HL-60 (cell line): ENCODE measurements at places on chromosomes 7 and 10.

DNA sequence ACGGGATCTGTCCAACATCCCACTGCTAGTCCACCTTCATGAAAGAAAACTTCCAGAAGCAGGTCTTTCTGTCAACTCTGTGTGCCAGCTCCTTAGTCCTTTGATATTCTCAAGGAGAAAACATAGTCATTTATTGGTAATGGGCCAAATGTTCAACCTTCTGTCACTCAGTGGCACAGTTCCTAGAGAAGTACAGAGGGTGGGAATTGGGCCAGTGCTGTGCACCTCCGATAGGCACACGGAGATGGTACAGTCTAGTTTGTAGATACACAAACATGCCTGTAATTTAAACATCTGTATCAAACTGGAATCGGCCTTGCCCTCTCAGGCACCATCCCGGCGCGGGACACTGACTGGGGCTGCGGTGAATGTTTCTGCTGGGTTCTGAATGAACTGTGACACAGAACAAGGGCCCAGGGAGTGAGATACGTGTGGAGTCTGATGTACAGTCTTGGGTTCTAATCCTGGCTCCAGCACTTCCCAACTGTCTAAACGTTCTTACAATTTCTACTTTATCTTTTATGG is 213.9 kb upstream of the SHH start:
- DNase-seq = no peak

DNA sequence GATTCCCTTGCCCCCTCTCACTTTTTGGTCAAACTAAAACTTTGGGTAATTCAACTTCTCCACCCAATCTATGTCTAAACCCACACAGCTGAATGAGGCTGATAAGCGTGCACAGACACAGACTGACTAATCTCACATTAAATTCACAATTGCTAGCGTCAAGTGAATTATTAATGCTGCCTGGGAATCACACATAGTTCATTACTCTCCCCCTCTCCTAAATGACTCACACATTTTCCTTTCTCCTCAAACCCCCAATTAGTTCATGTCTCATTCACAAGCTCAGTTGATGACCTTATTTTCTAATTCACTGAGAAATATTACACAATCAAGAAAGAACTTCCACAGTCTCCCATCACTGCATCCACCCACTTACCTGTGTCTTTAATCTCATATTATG is 14.5 kb downstream of the KLF14 start:
- DNase-seq = no peak

DNA sequence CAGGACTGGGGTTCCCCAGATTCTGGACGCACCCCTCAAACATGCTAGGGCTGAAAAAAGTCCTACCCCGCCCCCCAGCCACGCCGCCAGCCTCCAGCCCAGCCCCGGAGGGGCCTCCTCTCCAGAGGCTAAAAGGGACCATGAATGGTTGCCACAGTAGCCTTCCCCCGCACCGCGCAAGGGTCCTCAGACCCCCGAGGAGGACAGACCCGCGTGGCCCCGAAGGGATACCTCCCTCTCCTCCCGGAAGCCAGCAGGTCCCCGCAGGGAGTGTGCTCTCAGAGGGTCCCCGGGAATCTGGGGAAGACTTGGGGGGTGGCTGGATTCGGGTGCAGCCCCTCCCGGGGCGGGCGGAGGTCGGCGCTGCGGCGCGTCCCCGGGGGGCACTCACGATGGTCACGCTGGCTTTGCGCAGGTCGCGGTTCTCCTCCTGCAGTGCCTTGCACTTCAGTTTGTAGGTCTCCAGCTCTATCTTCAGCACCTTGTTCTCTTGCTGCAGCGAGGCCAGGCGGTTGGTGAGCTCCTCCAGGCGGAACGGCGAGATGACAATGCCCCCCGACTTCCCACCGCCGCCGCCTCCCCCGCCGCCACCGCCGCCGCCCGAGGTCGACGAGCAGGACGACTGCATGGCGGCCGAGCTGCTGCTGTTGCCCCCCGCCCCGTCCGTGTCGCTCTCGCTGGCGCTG is 482 bp downstream of the CCDC6 start:
- no peak for DNase-seq

DNA sequence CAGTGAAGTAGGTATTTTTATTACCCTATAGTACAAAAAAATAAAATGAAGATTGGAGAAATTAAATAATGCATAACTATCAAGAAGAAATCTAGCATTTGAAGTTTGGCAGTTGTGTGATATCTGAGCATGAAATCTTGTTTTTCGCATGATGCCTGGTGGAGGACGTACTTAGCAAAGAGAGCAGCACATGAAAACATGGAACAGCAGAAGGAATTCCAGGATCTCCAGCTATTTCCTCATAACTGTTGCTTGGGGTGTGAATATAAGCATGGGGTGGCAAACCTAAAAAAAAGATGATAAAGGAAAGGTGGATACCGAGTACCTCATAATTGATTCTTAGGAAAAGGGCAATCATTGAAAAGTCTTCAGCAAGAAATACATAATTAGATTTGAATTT is 174.3 kb upstream of the FAM3C start:
- DNase-seq = no peak

- no peak for DNase-seq
Observed at GRCh38 chr10:71646037-71646436, 73.5 kb downstream of the C10orf105 start.

DNA sequence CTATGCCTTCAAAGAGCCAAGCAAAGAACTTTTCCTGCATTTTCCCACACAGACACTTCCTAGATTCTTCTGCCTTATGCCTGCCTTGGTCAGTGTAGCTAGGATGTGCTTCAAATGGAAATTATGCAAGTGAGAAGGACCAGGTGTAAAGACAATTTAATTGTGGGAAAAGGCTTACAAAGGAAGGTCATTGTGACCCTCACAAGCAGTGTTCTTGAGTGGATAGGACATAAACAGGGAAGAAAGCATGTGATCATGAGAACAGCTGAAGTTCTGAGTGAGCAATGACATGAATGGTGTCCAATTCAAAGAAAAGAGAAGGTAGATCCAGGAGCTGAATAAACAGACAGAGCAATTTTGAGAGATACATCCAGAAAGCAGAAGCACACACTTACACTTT is 1.3 kb upstream of the PIP start:
- no peak for DNase-seq

DNA sequence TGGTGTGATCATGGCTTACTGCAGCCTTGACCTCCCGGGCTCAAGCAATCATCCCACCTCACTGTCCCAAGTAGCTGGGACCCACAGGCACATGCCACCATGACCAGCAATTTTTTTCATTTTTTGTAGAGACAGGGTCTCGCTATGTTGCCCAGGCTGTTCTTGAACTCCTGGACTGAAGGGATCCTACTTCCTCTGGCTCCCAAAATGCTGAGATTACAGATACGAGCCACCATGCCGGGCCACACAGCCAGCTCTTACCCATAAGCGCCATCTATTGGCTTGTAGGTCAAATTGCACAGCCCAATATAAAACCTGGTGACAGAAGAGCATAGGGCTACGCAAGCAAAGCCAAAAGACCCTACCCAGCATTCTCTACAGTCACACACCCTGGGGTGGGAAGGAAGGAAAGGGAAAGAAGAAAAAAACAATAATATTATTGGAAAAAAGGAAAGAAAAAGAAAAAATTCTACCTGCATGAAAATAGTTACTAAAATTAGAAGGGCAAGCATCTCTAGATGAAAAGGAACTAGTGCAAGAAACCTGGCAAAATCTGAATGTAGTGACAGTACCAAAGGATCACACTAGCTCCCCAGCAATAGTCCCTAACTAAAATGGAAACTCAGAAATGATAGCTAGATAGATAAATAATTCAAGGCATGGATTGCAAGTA is 29.4 kb upstream of the AMPH start:
- DNase-seq = peak; percentile 55

GRCh38 chr7:3943779-3944520 is 642.9 kb downstream of the SDK1 start:
- DNase-seq = no peak

- DNase-seq = no peak
Observed at GRCh38 chr7:28112467-28112866, 68.1 kb downstream of the JAZF1 start.

DNA sequence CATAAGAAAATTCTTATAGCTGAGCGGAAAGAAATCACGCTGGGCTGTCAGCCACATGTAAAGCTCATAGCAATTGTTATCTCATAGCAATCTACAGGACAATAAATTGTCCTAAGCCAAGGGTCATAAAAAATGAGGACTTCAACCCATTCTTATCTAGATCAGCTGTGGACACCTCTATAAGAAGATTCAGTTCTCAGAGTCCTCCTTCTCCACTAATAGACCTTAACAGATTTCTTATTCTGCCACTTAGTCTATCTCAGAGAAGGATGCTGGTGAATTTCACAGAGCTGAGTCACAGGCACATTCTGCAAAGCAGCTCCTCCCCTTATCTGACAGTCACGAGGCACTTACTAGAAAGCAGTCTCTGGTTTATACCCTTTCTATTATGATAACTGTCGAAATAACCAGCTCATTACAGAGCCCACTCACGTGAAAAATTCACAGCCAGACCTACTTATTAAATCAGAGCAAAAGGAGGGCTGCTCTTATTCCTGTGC is 185.3 kb upstream of the PCLO start:
- no peak for DNase-seq

DNA sequence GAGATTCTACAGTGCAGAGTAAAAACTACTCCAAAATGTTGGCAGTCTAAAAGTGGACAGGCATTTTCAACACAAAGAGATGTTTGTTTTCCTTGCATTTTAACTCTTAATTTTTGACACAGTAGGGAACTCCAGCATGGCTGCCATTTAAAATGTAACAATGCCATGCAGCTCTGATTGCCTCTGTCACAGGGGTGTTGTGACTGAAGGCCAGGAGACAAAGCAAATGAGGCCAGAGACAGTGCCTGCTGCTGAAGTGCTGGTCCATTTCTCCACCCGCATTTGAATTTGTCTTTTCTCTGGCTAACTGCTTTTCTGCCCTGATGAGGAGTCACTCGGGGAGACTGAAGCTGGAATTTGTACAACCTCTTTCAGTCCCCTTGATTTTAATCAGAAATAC is 710.6 kb upstream of the GALNT17 start:
- no peak for DNase-seq

- DNase-seq = no peak
Observed at GRCh38 chr7:121328508-121329190, at the start of gene WNT16. WNT16 (plus strand) TSS chr7:121329000; CDS start chr7:121329293, 293 bp downstream.

- no peak for DNase-seq
Observed at GRCh38 chr10:79146611-79147130, 77.9 kb downstream of the ZMIZ1 start.

GRCh38 chr7:39271402-39271801 is 293.7 kb downstream of the POU6F2 start:
- DNase-seq = no peak

DNA sequence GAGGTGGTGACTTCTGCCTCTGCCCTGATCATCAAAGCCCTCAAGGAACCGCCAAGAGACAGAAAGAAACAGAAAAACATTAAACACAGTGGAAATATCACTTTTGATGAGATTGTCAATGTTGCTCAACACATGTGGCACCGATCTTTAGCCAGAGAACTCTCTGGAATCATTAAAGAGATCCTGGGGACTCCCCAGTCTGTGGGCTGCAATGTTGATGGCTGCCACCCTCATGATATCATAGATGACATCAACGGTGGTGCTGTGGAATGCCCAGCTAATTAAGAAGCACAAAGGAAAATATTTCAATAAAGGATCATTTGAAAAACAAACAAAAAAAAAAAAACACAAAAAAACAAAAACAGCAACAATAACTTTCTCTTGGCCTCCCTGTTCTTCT is 59.5 kb upstream of the TOMM7 start:
- no peak for DNase-seq

DNA sequence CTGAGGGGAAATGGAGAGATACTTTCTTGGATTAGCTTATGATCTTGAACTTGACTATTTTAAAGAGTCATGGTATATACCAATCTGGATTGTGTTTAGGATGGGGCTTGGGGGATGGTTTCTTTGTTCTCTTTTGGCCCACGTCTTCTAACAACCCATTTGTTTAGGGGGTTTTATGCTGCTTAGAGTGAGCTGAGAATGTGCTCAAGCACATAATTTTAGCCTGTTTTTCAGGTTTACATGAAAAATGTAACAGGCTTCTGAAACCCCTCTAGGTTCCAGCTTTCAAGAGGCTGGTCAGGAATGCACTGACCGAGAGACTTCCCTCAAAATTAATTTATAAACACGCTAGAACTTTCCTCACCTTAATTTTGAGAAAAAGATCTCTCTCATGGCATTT is 94.3 kb downstream of the AUTS2 start:
- no peak for DNase-seq

GRCh38 chr10:126586128-126586527 is 84.4 kb downstream of the C10orf90 start:
- DNase-seq = no peak

GRCh38 chr7:128362670-128363069 is 1.2 kb upstream of the PRRT4 start:
- no peak for DNase-seq

GRCh38 chr7:104196161-104196560 is 11.7 kb downstream of the ORC5 start:
- DNase-seq = no peak

GRCh38 chr10:5493691-5494090 is 5.7 kb downstream of the CALML5 start:
- no peak for DNase-seq

DNA sequence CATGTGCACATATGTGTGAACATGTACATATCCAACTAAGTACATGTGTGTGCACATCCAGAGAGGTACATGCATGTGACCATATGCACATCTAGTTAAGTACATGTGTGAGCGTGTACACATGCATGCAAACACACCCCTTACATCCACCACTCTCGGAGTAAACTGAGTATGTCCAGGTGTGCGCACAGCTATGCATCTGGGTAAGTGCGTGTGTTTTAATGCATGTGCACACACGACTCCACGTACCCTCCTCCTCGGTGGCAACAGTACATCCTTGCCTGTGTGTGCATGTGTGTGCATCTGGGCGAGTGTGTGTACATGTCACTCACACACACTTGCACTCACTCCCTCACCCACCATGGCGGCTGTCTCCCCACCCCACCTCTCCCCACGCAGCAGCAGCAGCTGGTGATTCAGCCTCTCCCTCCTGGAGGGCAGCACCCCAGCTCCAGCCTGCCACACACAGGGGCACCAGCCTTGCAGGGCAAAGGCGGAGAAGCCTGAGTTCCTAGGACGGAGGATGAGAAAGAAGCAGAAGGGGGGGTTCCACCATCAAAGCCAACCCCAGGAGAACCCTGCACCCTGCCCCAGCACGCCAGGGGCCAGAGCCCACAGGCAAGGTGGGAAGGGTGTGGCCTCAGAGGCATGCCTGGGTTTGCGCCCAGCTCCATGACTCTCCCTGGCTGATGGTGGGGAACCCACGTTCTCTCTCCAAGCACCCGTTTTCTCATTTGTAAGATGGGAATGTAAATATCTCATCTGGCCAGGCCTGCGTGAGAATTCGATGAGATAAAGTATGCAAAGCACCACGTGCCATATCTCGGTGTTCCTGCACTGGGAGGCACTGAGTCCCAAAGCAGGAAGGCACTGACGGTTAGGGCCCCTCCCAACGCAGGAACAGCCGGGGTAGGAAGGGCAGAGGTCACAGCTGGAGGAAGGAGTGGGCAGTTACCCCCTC is 27.7 kb upstream of the DNAAF5 start:
- DNase-seq = no peak
